ENCODE measurements at places on chromosomes 3 and 15. TPM values are rescaled to one million over a fixed set of nuclear protein-coding genes. Genes with fewer than 3 reads are reported as not detected.

Gene ANKUB1
- not detected for total RNA-seq

Gene PROK2
- 78.5 TPM for total RNA-seq

Gene TGM4
- not detected for total RNA-seq

GRCh38 chr15:73362900-73363299 lies 5.9 kb downstream of the HCN4 start:
- no peak for DNase-seq
- H3K4me3 ChIP-seq, result no peak overlapping the region
- H3K36me3 ChIP-seq, result no peaks in the 10 kb centered on the region
- H3K4me1 ChIP-seq, result peaks cover under 1% of the 10 kb centered on the region
- peaks cover 21% of the 10 kb centered on the region for H3K27me3 ChIP-seq

- no peaks in the 10 kb centered on the region for H3K36me3 ChIP-seq
- no peak overlapping the region for H3K27ac ChIP-seq
- H3K27me3 ChIP-seq, result no peaks in the 10 kb centered on the region
- H3K4me3 ChIP-seq, result no peak overlapping the region
- no peak for DNase-seq
Measured at GRCh38 chr3:188197388-188197847, 43.5 kb downstream of the LPP start.

- H3K4me3 ChIP-seq, result no peak overlapping the region
- H3K4me1 ChIP-seq, result no peaks in the 10 kb centered on the region
- no peaks in the 10 kb centered on the region for H3K36me3 ChIP-seq
- DNase-seq, result no peak
Measured at GRCh38 chr15:91807122-91807521, 46.4 kb upstream of the SLCO3A1 start.
